Activated T-cell treated with anti-CD3 and anti-CD28 coated beads, Interleukin-2, amount 50 U/mL, for 24 hours (primary cell): ENCODE measurements at places on chromosomes 1 and 21.

DNA sequence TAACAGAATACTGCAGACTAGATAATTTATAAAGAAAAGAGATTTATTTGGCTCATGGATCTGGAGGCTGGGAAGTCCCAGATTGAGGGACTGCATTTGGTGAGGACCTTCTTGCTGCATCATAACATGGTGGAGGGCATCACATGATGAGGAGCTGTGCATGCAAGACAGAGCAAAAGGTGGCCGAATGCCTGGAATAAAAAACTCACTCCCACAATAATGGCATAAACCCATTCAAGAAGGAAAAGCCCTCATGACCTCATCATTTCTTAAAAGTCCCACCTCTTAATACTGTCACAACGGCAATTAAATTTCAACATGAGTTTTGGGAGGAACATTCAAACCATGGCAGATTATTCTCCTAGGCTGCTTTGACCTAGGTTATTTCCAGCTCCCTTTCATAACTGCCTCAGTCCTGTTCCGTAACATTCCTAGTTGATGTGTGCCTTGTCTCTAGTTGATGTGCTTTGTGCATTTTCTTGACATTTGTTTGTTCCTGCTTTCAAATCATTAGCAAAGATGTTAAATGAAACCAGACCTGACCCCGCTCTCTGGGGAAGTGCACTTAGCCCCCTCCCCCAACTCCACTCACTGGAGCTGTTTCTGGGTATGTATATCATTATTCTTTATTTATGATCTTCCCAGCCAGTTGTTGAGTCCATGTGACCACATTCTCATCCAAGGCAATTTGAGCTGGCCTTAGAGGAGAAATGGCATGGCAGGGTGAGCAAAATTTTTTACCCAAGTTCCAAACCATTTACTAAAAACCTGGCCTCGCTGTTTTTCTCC, 148.5 kb downstream of the GDAP2 start:
- no peak for DNase-seq

GRCh38 chr1:12055259-12055658, 7.8 kb upstream of the TNFRSF8 start:
- DNase-seq: no peak

- DNase-seq: no peak
Observed at GRCh38 chr1:110233861-110234260, 23.7 kb downstream of the KCNC4 start.

GRCh38 chr1:9691108-9691445, 39.5 kb downstream of the PIK3CD start:
- DNase-seq: no peak

GRCh38 chr21:41902946-41903345, 23.8 kb upstream of the PRDM15 start:
- no peak for DNase-seq

- DNase-seq: no peak
Observed at GRCh38 chr1:162026881-162027280, 3.2 kb upstream of the OLFML2B start.

- DNase-seq: no peak
Observed at GRCh38 chr21:45950740-45951515, 30.6 kb upstream of the COL6A1 start.

- no peak for DNase-seq
Observed at GRCh38 chr1:227065311-227065710, 125.2 kb downstream of the COQ8A start.

DNA sequence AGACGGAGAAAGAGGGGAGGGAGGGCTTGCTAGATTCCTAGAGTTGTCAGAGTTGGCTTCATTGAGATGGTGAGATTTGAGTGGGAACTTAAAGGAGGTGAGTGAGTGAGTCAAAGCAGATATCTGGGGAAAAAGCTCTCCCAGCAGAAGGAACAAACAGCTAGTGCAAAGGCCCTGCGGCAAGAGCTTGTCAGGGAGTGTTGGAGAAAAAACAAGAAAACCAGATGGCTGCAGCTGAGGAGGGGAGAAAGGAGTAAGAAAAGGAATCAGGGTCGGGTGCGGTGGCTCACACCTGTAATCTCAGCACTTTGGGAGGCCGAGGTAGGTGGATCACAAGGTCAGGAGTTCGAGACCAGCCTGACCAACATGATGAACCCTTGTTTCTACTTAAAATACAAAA, 40.3 kb upstream of the SPOCD1 start:
- no peak for DNase-seq

GRCh38 chr1:5601516-5601915, 390.7 kb downstream of the NPHP4 start:
- DNase-seq: no peak

DNA sequence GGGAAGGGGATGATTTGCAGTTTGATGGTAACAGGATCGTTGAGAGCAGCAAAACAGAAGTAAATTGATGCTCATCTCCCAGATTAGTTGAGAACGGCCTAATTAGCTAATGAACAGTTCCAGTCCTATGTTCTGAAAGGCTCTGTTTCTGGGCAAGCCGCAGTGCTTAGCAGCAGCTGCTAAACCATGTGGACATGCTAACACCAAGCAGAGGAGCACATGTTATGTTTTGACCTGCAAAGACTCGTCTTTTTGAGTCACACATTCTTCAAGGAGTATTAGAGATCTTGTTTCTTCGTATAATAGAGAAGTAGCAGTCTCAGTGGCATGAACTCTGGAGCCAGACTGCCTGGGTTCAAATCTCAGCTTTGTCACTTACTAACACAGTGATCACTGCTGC, 58.1 kb downstream of the CACNA1E start:
- DNase-seq: no peak

- DNase-seq: no peak
Observed at GRCh38 chr1:241299347-241299746, 57.7 kb downstream of the RGS7 start.

DNA sequence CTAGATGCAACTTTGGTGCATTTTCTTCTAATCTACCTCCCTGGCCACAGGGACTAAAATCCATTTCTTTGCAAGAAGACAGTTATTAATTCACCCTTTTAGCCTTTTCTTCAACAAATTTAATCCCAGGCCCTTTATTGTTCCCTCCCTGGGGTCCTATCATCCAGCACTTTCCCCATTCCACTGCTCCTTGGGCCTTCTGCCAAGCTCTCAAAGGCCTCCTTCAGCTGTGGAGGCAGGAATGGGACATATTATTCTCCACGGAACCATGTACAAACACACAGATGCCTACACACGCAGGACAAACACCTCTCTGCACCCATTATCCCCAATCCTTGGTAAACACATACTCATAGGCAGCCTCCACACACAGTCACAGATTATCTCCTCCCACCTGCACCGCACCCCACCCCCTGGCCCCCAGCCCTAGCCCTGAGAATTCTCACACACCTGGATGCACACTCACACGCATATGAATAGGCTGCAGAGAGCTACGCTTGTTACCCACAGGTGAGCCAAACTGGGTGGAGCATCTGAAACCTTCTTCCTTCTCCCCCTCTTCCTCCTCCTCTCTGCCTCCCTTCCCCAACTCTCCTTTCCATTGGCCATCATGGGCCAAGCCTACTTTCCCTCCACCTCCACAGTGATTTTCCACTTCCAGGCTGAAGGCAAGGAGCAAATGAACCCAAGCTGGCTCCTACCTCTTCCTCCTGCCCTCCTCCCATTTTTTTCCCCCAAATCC, 11.7 kb downstream of the TAGLN2 start:
- no peak for DNase-seq

DNA sequence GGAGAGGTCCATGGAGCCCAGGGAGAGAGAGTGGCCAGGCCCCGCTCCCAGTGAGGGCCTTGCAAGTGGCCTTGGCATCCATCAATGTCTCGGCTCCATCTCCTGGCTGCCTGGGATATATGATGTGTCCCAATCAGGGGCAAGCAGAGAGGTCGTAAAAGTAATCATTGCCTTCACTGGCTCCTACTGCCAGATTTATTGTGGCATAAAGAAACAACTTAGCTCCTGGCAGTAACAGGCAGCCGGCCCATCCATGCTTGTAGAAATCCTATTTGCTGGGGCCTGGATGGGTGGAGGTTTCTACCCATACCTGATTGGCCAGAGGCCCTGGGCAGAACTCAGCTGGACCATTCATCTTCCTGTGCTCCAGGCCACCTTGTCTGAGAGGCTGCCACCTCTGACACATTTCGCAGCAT, 272.6 kb downstream of the MATN1 start:
- DNase-seq: no peak

- no peak for DNase-seq
Observed at GRCh38 chr1:214548271-214548670, 3.1 kb downstream of the PTPN14 start.

DNA sequence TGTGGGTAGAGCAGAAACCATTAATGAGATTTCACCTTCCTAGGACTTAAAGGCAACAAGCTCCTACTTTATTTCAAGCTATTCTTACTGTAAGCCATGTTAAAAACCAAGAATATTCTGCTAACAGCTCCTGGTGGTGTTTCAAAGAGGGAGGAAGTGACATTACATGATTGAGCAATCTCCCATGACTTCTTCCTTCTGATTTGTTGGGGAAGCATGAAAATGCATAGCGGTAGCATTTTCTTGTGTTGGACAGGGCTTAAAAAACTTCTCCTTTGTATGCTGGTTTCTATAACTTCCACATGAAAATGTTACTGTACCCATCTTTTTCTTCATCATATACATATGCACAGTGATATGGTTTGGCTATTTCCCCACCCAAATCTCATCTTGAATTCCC, 297.0 kb upstream of the SNX7 start:
- DNase-seq: no peak

DNA sequence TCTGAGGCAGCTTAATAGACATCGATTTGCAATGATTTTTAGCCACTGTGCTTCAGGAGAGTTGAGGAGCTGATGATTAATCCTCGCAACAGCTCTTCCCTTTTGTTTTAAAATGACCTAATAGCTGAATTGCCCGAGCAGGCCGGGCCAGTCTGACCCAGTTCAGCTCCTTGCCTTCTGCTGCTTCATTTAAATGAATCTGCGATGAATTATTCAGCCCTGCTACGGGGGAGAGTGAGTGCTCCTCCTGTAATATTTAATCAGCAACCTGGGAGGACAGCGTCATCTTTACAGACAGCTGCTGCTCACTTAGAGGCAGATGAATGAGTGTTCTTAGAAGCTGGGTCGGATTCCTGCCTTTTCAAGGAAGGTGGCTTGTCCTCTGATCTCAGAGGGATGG, 325.1 kb downstream of the CAMTA1 start:
- no peak for DNase-seq

- no peak for DNase-seq
Observed at GRCh38 chr1:24297852-24298232, 21.3 kb upstream of the GRHL3 start.

- no peak for DNase-seq
Observed at GRCh38 chr1:36095760-36096405, 7.2 kb downstream of the ADPRS start.

GRCh38 chr1:10193288-10193687, 17.1 kb upstream of the KIF1B start:
- DNase-seq: no peak

DNA sequence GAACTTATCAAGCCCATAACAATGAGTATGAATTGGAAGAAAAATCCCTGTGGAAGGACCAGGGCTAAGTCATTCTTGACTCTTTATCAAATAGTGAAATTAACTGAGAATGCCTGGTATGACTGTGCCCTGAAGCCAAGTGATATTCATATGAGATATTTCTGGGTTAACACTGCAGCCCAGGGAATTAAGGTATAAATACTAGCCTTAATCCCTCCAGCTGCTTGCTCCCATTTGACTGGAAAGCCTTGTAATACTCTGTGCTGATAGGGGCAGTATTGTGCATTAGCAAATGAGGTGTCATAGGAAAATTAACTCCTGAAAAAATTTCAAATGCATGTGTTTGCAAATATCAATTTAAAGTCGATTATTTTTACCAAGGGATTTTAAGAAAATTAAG, 568.8 kb downstream of the LMO4 start:
- no peak for DNase-seq

GRCh38 chr21:38793926-38794713, 11.6 kb upstream of the ETS2 start:
- no peak for DNase-seq

- DNase-seq: no peak
Observed at GRCh38 chr1:223374064-223374610, 10.2 kb upstream of the SUSD4 start.

- no peak for DNase-seq
Observed at GRCh38 chr1:75392278-75392677, 218.6 kb downstream of the SLC44A5 start.
